ENCODE measurements at places on chromosomes 4 and X. TPM values are rescaled to one million over a fixed set of nuclear protein-coding genes. Genes with fewer than 3 reads are reported as not detected.

DNA sequence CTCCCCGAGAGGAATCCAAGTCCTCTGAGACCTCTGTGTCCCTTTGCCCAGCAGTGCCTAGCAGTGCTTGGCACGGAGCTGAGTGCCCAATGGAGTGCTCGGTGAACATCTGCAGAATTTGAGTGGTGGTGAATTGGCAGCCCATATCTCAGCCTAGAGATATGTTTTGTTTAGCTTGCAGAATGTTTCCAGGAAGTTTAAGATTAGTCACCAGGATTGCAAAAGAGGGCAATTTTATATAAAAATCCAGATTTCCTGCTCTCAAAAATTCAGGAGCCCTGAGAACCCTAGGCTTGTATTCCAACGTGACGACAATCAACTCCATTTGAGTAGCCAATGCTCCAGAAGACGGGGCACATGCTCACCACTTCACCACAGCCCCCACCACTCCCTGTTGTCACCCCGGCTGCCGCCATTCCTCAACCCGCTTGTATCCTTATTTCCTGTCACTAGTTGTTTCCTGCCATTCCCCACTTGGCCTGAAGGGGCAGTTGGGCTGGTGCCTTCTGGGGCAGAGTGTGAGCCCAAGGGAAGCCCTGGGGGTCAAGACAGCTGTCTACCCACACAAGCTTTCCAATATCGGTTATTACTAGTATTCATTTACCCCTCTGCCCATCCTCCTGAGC, 116.9 kb downstream of the EFNB1 start:
- no peaks in the 10 kb centered on the region for H3K36me3 ChIP-seq
- H3K27me3 ChIP-seq: no peaks in the 10 kb centered on the region
- no peaks in the 10 kb centered on the region for H3K4me1 ChIP-seq
- peak; percentile 23 for DNase-seq

DNA sequence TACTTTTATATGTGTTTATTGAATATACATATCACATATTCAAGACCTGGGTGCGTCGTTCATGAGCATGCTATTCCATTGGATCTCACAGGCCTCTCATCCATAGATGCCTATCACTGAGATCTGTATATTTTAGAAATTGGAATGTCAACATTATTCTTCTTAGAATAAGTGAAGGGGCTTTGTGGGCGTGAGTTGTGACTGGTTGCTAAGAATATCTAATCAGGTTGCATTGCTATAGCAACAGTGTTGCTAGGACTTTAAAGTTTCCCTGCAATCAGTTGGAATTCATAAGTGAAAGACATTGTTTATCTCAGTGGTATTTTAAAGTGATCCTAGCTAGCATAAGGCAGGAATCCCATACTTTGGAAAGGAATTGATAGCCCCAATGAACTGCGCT, 36.7 kb upstream of the ANK2 start:
- no peak for DNase-seq
- H3K27me3 ChIP-seq: no peaks in the 10 kb centered on the region
- H3K27ac ChIP-seq: no peak overlapping the region
- H3K4me3 ChIP-seq: no peak overlapping the region
- no peaks in the 10 kb centered on the region for H3K36me3 ChIP-seq

- H3K36me3 ChIP-seq: no peaks in the 10 kb centered on the region
- no peaks in the 10 kb centered on the region for H3K4me1 ChIP-seq
- peaks cover 8% of the 10 kb centered on the region for H3K27me3 ChIP-seq
- no peak for DNase-seq
Measured at GRCh38 chrX:367866-368265, 18.8 kb downstream of the PPP2R3B start.

Gene PNMA6F
- total RNA-seq: not detected

Gene CT55
- not detected for total RNA-seq
